Glomerular endothelial cell (primary cell): ENCODE measurements at places on chromosomes 4 and X.

DNA sequence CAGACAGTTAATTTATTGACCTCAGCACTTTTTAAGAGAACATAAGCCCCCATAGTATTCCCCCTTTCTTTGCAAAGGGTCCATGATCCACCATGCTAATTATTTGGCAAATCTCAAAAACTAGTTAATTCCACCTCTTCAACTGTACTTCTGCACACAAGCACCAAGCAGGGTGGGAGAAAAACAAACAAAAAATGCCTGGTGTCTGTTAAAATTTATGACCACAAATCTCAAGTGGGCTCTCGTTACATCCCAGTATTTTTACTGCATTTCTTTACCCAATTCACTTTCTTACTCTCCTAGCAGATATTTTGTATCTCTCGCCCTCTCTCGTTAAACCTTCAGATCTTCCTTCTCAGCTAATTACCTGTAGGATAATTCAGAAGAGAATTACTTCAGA is 6.1 kb downstream of the ARSJ start:
- DNase-seq, result no peak

DNA sequence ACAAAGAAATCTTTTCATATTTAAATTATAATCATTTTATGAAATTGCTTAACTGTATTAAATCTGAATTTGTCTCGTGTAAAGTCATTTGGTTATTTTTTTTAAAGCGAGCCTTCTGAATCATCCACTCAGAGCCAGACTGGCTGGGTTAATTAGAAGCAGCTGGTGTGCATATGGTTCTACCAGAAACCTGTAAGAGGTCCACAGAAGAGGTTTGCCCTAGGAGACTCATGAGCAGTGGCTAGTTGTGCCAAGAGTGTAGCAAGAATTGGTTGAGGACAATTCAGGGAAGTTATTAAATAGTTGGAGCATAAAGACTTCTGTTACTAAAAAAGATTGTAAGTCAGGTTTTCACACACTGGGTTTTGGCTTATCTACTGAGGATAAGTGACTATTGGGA is 267.4 kb downstream of the IL1RAPL2 start:
- no peak for DNase-seq

GRCh38 chrX:129984111-129984958 is 1.9 kb downstream of the BCORL1 start:
- DNase-seq, result no peak

DNA sequence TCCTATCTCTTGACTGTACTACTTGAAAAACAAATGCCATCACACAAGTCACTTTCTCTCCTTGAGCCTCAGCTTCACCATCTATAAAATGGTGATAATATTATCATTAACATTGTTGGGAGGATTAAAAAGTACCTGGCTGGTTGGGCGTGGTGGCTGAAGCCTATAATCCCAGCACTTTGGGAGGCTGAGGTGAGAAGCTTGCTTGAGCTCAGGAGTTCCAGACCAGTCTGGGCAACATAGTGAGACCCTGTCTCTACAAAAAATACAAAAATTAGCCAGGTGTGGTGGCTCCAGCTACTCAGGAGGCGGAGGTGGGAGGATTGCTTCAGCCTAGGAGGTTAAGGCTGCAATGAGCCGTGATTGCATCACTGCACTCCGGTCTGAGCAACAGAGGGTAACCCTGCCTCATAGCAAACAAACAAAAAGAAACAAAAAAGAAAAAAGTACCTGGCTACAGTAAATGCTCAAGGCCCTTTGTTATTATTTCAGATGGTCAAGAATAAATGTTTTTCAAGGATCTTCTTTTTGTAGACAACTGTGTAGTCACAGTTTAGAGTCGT is 120.3 kb downstream of the CHRNA9 start:
- no peak for DNase-seq

DNA sequence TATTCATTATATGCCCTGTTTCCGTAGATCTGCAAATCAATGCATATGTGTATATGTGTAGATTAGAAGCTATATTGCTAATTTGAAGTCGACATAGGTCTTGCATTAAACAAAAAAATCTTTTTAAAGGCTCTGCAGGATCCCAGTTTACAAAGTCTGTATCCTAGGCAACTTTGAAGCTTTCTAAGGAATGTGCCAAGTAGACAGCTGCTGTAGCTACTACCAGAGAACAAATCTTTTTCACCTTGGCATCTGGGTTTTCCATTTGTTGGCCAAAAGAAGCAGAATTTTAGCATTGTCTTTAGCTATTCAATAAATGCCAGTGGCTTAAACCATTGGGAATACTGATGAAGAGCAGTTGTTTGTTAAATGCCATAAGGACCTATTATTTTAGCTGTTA is 88.0 kb downstream of the NAA11 start:
- no peak for DNase-seq

DNA sequence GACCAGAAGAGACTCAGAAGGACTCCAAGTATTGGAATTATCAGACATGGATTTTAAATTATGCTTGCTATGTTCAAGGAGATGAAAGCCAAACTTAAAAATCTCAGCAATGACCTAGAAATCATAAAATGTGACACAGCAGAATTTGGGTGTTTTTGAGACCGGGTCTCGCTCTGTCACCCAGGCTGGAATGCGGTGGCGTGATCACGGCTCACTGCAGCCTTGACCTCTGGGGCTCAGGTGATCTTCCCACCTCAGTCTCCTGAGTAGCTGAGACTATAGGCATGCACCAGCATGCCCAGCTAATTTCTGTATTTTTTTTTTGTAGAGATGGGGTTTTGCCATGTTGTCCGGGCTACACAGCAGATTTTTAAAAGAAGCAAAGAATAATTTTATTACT is 12.7 kb downstream of the TAB3 start:
- DNase-seq, result no peak

- no peak for DNase-seq
Observed at GRCh38 chr4:182929296-182929695, 12.1 kb upstream of the DCTD start.

- DNase-seq, result no peak
Observed at GRCh38 chr4:71009890-71010588, 16.6 kb downstream of the DCK start.

DNA sequence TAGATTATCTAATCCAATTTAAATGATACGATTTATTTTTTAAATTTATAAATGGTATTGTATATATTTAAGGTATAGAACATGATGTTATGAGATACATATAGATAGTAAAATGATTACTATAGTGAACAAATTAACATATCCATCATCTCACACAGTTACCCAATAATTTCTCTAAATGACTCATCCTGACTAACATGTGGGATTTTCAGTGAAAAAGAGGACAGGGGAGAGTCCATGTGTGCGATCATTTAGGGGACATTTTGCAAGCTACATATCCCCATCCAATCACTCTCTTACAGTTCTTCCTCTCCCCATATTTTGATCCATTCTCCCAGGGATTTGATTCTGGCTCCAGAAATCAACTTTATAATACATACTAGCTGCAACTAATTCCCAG is 88.2 kb downstream of the ABCB7 start:
- no peak for DNase-seq
